Fibroblast of villous mesenchyme (primary cell): ENCODE measurements at places on chromosomes 6 and 20. TPM values are rescaled to one million over a fixed set of nuclear protein-coding genes. Genes with fewer than 3 reads are reported as not detected.

Gene GGTLC1
- not detected in 2 replicates for total RNA-seq

Gene HTR1B
- 8.2 and 9.7 TPM in 2 replicates for total RNA-seq

Gene C20orf141
- total RNA-seq: 0.32 TPM in 1 of 2 replicates, not detected in the other

Gene PDE7B
- total RNA-seq: 1.7 and 3.9 TPM in 2 replicates

Gene HDGFL1
- total RNA-seq: not detected in 2 replicates

Gene FUCA2
- total RNA-seq: 54.1 and 58.7 TPM in 2 replicates

Gene AVP
- not detected in 2 replicates for total RNA-seq

Gene TMEM244
- not detected in 2 replicates for total RNA-seq

Gene SLC12A5
- total RNA-seq: under 0.01 TPM in 2 replicates

Gene TSPO2
- not detected in 2 replicates for total RNA-seq

Gene GSTA2
- total RNA-seq: not detected in 2 replicates

Gene SNHG17
- 7.4 and 8.6 TPM in 2 replicates for total RNA-seq

Gene DPPA5
- not detected in 2 replicates for total RNA-seq

Gene TBC1D7
- 23.7 and 27.4 TPM in 2 replicates for total RNA-seq

Gene OPRM1
- total RNA-seq: not detected in 2 replicates

Gene SLC18B1
- total RNA-seq: 4.8 and 11.2 TPM in 2 replicates

Gene CARMIL1
- 11.2 and 12.2 TPM in 2 replicates for total RNA-seq

Gene RBM38
- 5.2 and 8.2 TPM in 2 replicates for total RNA-seq

Gene NFATC2
- total RNA-seq: under 0.01 and 0.64 TPM in 2 replicates

Gene RAB32
- 123 and 148 TPM in 2 replicates for total RNA-seq

Gene ZFP57
- 0.32 TPM in 1 of 2 replicates, not detected in the other for total RNA-seq

Gene BMP6
- total RNA-seq: under 0.01 and 1.7 TPM in 2 replicates

Gene TOMM6
- 67.3 and 70.0 TPM in 2 replicates for total RNA-seq

Gene PCNA
- 79.6 and 121 TPM in 2 replicates for total RNA-seq

Gene CRYBG1
- 8.1 and 15.5 TPM in 2 replicates for total RNA-seq

Gene DCBLD1
- 39.0 and 69.1 TPM in 2 replicates for total RNA-seq

Gene TTI1
- 15.8 and 24.2 TPM in 2 replicates for total RNA-seq

Gene TNXB
- 4.8 and 17.7 TPM in 2 replicates for total RNA-seq
